ENCODE measurements at places on chromosomes 12 and 14.

- no peak for DNase-seq
Observed at GRCh38 chr12:42278128-42278510, 40.1 kb upstream of the YAF2 start.

GRCh38 chr14:45361727-45362126 is 108.7 kb upstream of the MIS18BP1 start:
- no peak for DNase-seq

- DNase-seq: no peak
Observed at GRCh38 chr12:48691826-48692487, 9.9 kb upstream of the KANSL2 start.

- DNase-seq: no peak
Observed at GRCh38 chr14:36827861-36828260, 166.2 kb downstream of the PAX9 start.

DNA sequence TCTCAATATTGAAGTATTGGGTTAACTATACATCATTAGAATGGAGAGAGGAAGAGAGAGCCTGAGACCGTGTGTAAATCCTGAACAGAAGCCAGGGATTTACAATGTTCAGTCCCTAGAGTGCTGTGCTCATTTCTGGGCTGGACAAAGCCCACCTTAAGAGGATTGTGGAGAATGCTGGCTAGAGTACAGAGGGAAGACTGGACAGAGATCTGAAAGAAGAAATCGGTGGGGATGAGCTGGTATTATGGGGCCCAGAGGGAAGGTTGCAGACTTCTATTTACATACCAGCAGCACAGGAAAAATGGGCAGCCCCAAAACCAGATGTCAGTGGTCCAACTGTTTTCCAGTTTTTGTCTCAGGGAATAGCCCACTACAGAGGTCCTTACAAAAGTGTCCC is 42.3 kb downstream of the RTN1 start:
- DNase-seq: no peak

DNA sequence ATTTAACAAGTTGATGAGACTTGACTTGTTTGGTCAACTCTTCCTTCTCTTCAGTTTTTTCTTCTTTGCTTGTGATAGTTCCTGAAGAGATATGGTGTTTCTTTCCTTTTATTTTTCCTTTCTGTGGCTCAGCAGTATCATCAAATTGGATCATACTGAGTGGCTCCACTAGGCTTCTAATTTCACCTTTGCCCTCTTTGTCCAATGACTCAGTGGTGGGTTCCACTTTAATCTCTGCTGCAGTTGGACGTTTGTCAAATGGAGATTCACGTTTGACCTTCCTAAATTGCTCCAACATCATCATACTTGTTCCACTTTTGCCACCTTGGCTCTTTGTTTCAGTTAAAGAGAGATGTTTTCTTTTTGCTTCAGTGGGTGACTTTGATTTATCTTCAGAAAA is 41.5 kb downstream of the FAM186A start:
- DNase-seq: no peak

GRCh38 chr14:68520637-68521556 is 272.0 kb downstream of the ZFP36L1 start:
- DNase-seq: no peak

DNA sequence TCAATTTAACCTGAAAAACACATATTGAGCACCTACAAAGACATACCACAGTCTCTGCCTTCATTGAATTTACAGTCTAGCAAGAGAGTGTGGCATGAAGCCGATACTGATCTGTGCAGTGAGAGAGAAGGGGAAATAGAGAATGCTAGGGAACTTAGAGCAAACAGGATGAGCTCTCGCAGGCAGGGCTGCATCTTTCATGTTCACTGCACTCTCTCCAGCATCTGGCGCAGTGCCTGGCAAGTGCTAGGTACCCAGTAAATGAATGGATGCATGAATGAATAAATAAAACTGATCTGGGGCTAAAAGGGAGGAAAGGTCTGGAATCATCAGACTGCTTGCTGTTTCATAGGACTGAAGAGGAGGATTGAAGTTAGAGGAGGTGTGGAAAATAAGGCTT is 256.5 kb upstream of the NPAS3 start:
- no peak for DNase-seq

GRCh38 chr14:51806026-51807023 is 54.1 kb upstream of the GNG2 start:
- no peak for DNase-seq

- DNase-seq: no peak
Observed at GRCh38 chr12:56417739-56418138, 31.5 kb downstream of the TIMELESS start.

DNA sequence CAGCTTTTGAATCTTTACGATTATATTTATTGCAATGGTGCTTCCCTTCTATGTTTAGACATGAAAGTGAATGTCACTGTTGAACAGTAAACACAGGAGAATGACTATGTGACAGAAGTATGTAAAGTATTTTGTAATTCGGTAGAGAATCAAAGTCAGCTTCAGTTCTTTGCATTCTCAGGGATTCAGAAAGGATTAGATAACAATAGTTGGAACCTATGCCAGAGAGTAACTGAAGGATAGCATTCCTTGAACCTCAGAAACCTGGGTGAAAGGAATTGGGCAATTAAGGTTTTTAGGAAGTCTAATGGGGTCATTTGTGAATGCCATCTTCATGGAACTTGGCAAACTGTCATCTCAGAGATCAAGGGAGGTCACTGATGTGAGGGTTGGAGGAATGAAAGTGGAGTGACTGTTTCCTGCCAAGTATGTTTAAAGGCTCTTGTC is 305.3 kb upstream of the DDHD1 start:
- no peak for DNase-seq

DNA sequence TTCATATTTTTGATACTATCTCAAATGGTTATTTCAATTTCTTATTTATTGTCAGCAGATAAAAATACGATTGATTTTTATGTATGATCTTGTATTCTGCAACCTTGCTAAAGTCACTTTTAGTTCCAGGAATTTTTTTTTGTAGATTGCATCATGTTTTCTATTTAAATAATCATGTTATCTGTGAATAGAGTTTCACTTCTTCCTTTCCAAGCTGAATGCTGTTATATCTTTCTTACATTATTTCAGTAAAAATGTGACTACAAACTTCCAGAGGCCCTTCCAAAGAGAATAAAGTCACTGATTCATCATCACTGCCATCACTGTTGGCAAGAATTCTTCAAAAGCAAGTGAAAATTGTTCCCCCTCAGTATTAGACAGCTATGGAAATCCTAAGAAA is 104.7 kb upstream of the RAP1B start:
- no peak for DNase-seq

DNA sequence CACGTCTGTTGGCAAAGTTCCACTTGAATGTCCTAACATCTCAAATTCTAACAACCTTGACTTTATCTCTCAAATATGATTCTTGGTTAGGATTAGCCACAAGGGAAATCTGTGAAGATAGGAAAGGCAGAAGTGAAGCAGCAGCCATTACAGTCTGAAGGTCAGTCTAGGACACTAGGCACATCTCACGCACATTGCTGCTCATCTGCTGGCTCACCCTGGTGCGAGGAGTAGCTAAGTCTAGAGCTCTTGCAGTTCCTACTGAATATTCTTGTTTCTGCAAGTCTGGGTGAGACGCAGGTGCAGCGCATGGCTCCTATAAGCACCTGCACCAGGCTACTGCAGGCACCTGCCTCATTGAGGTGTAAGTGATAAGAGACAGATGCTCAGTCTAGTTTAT is 6.4 kb upstream of the SLC25A3 start:
- DNase-seq: no peak

- DNase-seq: no peak
Observed at GRCh38 chr12:109290061-109290460, 19.0 kb downstream of the FOXN4 start.

DNA sequence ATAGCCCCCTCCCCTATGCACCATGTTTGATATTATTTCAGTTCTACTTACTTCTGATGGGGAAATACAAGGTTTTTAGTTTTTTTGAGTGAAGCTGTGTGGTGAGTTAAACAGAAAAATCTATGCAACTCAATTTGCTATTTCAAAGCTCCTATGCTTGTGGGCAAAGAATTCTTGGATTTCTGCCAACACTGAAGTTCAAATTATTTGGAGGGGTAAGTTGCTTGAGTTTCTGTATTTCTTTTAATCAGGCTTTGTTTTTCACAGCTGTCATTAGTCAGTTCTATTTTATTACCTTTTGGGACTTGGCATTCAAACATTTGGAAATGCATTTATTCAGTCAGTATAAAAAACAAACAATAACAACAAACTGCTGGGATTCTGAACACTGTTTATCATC is 407.5 kb upstream of the MGAT4C start:
- DNase-seq: no peak

- DNase-seq: no peak
Observed at GRCh38 chr14:68089146-68089731, 269.7 kb downstream of the RAD51B start.

GRCh38 chr12:12734561-12735071 is 17.4 kb downstream of the CDKN1B start:
- DNase-seq: no peak

GRCh38 chr12:30967026-30967425 is 40.5 kb downstream of the TSPAN11 start:
- no peak for DNase-seq

- DNase-seq: no peak
Observed at GRCh38 chr14:24630872-24631477, 3.0 kb downstream of the GZMB start.

DNA sequence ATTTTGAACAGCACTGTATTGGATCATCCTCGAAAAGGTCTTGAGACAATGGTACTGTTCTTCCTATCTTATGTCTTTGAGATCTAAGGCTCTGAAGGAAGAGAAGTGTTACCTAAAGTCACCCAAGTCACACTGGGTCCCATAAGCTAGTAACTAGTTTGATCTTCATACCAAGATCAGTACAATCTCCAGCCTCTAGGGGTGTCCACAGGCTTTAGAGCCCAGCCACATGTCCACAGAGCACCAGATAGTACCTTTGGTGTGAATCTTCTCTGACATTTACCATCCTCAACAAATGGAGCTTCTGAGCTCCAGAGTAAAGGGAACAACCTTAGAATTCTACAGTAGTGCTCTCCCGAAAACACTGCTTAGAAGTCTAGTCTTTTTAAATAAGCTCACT is 78.7 kb downstream of the KSR2 start:
- DNase-seq: no peak

DNA sequence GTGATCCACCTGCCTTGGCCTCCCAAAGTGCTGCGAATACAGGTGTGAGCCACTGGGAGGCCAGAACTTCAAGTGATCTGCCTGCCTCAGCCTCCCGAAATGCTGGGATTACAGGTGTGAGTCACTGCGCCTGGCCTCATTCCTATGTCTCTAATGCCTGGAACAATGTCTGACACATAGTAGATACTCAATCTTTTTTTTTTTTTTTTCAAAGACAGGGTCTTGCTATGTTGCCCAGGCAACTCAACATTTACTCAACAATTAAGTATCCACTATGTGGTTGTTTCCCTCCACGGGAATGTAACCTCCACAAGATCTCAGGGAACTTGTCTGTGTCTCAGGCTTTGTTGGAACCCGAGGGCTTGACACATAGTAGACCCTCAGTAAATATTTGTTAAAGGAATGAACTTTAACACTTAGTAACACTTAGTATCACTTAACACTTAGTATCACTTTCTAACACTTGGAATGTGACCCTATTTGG is 3.0 kb upstream of the TMEM120B start:
- DNase-seq: no peak

GRCh38 chr14:105200074-105200473 is 19.0 kb upstream of the NUDT14 start:
- no peak for DNase-seq

DNA sequence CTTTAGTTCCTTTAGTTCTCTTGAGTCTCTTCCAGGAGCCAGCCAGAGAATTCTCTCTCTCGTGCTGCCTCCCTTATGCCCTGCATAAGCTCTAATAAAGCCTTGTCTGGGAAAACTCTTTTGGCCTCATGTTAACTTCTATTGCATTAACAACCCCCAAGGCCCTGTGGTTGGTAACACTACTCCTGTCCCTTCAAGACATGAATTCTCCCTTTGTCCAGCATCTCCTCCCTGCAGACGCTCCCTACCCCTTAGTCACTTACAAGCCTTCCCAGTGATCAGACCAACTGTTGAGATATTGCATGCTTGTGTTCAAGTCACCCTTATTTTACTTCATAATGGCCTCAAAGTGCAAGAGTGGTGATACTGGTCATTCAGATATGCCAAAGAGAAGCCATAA is 12.1 kb downstream of the LTBR start:
- DNase-seq: no peak

DNA sequence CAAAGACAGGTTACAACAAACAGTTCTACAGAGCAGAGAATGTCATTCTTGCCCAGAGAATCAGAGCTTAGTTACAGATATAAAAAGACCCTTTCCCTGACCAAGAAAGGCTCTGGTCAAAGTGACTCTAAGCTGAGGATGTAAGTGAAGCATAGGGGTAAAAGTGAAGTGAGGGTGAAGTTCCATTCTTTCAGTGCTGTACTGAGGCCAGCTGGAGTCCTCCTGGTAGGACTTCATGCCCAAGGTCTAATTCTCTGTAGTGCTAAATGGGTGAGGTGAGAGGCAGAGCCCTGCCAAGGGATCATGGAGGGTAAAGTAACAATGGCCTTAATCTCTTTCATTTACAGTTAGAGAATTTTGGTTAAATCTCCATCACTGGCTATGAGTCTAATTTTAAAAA is 38.5 kb downstream of the DUSP16 start:
- no peak for DNase-seq

Measured in CD8-positive, alpha-beta T cell (primary cell).